ENCODE measurements at places on chromosomes 7 and 10. TPM values are rescaled to one million over a fixed set of nuclear protein-coding genes. Genes with fewer than 3 reads are reported as not detected.

Gene TRIL
- total RNA-seq, result not detected

DNA sequence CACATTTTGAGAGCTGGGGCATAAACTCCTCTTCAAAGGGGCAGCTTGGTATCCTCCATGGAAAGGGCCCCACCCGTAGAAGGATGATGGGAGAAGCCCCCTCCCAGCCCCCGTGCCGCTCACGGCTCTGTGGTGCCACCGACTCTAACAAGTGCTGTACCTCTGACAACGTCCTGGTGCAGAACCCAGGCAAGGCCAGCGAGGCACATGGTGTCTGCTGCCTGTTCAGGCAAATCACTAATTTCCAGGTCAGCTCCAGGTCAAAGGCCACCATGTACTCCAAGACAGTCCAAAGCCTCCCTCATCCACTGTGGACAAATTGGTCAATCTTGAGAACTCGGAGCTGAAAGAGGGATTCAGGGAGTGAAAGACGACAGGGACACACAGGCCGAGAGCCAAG, 11.4 kb upstream of the CNPY1 start:
- no peak overlapping the region for H3K4me3 ChIP-seq
- H3K4me1 ChIP-seq, result peaks cover 5% of the 10 kb centered on the region
- no peak for DNase-seq
- peaks cover 86% of the 10 kb centered on the region for H3K27me3 ChIP-seq

DNA sequence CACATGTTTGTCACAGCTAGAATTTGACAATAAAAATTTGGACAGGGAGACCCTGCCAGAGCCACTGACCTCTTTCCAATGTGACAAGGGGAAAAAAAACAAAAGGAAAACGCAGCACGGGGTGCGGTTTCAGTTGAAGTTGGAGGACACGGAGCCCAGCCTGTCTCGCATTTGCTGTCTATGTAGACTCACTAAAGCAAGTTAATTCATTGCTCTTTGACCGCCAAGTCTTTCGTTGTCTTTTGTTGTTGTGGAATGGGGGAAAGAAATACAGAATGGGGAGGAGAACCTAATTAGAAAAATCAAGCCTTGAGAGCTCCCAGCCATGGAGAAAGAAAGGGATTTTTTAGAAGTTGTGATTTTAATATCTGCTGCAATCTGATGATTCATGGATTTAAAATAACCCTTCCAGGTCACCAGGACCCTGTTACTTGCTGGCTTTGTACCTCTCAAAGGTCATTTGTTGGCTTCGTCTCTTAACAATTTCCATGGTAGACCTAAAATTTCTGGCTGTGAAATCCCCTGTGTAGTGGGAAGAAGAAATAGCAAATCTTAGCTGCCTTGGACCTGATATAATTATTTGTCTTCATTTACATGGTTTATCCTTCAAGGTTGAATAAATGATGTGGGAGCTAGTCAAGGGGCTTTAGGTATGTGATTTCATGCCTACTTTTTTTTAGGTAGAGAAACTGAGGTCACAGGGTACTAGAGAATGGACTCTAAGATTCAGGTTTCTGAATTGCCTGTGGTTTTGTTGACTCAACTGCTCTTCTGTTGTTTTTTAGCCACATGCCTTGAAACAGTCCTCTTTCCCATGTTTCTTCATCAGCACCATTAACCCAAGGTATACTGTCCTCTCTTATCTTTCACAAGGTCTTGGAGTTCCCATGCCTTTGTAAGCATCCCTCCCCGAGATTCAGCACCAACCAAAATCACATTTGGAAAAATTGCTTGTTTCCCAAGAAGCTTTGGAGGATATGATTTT, 78.7 kb downstream of the TCF7L2 start:
- DNase-seq, result no peak
- H3K36me3 ChIP-seq, result no peaks in the 10 kb centered on the region
- H3K4me3 ChIP-seq, result no peak overlapping the region
- H3K27me3 ChIP-seq, result no peaks in the 10 kb centered on the region
- no peaks in the 10 kb centered on the region for H3K4me1 ChIP-seq

GRCh38 chr7:12643001-12643643, 44.3 kb upstream of the ARL4A start:
- no peaks in the 10 kb centered on the region for H3K4me1 ChIP-seq
- DNase-seq, result no peak
- no peak overlapping the region for H3K27ac ChIP-seq
- H3K27me3 ChIP-seq, result no peaks in the 10 kb centered on the region
- no peak overlapping the region for H3K4me3 ChIP-seq
- H3K36me3 ChIP-seq, result peaks cover 10% of the 10 kb centered on the region

- DNase-seq, result no peak
- H3K4me3 ChIP-seq, result no peak overlapping the region
- H3K4me1 ChIP-seq, result no peaks in the 10 kb centered on the region
- no peaks in the 10 kb centered on the region for H3K27me3 ChIP-seq
- H3K36me3 ChIP-seq, result no peaks in the 10 kb centered on the region
Measured at GRCh38 chr10:89431977-89432376, 17.6 kb downstream of the IFIT5 start.

GRCh38 chr7:94223375-94224084, 171.2 kb upstream of the COL1A2 start:
- no peaks in the 10 kb centered on the region for H3K27me3 ChIP-seq
- H3K4me1 ChIP-seq, result no peaks in the 10 kb centered on the region
- DNase-seq, result no peak
- H3K36me3 ChIP-seq, result no peaks in the 10 kb centered on the region
- H3K27ac ChIP-seq, result no peak overlapping the region
- H3K4me3 ChIP-seq, result no peak overlapping the region

- peaks cover 66% of the 10 kb centered on the region for H3K36me3 ChIP-seq
- H3K27me3 ChIP-seq, result no peaks in the 10 kb centered on the region
- DNase-seq, result peak; percentile 70
- no peaks in the 10 kb centered on the region for H3K4me1 ChIP-seq
- H3K4me3 ChIP-seq, result no peak overlapping the region
Measured at GRCh38 chr10:15106352-15107013, 9.3 kb downstream of the RPP38 start.

DNA sequence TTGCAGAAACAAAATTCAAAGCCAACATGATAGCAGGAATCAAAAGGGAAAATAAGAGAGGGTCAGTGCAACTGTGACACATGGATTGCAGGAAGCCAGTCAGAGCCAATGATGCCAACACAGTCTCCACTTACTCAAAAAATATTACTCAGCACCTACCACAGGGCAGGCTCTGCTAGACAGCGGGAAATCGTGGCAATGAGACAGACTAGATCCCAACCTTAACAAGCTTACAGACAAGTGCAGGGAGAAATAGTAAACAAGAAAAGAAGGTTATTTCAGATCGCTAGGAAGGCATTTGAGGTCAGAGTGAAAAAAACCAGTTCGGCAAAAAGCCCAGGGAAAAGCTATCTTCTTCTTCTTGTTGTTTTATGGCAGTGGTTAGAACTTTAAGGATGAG, 45.2 kb upstream of the NPFFR1 start:
- H3K4me3 ChIP-seq, result no peak overlapping the region
- H3K4me1 ChIP-seq, result peaks cover 14% of the 10 kb centered on the region
- no peaks in the 10 kb centered on the region for H3K36me3 ChIP-seq

Data from K562 (cell line).